CD4-positive, alpha-beta T cell treated with Interleukin-6 at 100 ng/mL for 8 hours (primary cell): ENCODE measurements at places on chromosomes 2 and 18.

GRCh38 chr2:172516299-172516698 lies 39.6 kb upstream of the PDK1 start:
- DNase-seq: no peak

DNA sequence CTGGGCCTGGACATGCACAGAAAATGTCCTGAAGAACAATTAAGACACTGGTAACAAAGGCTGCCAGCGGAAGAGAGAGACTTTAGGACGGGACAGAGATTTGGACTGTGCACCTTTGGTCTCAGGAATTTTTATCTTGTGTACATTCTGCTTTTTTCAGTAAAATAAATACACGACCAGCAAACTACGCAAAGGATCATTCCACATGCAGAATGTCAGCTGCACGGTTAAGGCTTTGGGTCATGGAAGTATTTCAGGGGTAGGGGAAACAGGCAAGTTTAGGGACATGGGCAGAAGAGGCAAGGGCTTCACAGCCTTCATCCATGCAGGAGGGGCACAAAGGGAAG lies 11.5 kb downstream of the TMEM163 start:
- DNase-seq: no peak

DNA sequence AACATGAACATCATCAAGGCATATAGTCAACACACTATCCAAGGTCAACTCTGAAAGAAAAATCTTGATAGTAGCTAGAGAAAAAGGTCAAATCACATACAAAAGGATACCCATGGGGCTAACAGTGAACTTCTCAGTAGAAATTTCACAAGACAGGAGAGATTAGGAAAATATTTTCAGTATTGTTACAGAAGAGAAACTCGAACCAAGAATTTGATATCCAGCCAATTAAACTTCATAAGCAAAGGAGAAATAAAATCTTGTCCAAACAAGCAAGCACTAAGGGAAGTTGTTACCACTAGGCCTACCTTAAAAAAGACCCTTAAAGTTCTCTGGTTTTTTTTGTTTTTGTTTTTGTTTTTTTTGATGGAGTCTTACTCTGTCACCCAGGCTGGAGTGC lies 242.5 kb downstream of the EXOC6B start:
- DNase-seq: no peak

GRCh38 chr2:228983700-228984099 lies 287.4 kb downstream of the PID1 start:
- DNase-seq: no peak

DNA sequence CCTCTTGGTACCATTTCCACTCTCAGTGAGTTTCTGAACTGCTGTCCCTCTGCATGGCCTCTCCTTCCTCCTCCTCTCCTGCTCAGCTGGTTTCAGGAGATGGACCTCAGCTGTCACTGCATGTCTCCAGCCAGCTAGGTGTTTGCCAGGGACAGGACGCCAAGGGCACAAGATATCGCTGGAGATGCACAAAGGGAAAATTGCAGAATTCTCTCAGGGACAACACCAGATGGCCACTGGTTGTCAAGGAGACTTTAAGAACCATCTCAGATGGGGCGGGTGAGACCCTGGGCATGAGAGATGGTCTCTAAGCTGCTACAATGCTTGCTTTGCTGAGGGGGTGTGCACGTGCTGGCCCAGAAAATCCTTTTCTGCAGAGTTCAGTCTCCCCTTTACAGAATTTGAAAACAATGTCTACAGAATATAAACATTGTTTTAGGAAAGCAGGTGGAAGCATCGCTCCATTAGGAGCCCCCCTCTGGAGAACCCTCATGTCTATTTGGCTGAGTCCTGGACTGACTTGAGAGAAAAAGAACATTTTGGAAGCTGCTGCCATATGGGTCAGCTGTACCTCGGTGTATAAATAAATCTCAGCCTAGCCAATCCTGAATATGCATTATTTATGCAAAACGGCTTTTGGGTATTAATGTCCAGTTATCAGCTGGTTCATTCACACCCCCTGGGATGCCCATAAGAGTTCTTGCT lies 57.8 kb upstream of the SPP2 start:
- no peak for DNase-seq

- DNase-seq: no peak
Observed at GRCh38 chr18:22436136-22436535, 18.4 kb upstream of the CTAGE1 start.

DNA sequence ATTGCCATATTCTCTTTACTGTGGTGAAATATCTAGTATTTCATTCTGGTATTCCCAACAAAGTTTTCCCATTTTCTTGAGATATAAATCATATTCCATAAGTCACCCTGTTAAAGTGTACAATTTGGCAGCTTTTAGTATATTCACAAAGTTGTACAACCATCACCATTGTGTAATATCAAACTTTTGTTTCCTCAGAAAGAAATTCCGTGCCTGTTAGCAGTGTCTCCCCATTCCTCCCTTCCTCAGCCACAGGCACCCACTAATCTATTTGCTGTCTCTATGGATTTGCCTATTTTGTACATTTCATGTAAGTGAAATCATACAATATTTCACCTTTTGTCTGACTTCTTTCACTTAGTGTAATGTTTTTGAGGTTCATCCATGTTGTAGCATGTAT lies 19.7 kb downstream of the NCOA1 start:
- DNase-seq: no peak

DNA sequence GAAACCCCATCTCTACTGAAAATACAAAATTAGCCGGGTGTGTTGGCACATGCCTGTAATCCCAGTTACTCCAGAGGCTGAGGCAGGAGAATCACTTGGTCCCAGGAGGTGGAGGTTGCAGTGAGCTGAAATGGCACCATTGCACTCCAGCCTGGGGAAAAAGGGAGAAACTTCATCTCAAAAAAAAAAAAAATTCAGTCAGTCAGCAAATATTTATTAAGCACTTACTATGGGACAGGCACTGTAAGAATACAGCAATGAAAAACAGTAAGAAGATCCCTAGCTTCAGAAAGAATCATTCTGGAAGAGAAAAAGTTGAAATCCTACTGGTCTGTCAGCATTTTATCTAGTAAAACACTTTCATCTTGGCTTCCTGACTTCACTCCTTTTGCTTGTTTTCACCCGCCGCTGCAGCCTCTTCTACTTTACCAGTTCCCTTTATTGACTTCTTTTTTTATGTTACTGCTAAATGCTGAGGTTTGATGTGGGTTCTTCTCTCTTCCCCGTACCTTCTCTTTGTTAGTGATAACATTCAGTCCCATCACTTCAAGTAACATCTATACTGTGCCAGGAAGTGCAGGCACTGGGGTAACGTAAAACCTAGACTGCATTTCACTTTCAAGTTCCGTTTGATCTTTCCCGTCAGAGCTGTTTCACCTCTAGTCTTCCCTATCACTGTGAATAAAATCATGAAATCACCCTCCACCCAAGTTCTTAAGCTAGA lies 10.8 kb upstream of the TAF4B start:
- peak; percentile 82 for DNase-seq

GRCh38 chr18:10878703-10879102 lies 270.7 kb downstream of the PIEZO2 start:
- DNase-seq: no peak

- peak; percentile 6 for DNase-seq
Observed at GRCh38 chr2:179410552-179411356, 146.1 kb upstream of the SESTD1 start.

GRCh38 chr18:3179430-3180089 lies 40.2 kb downstream of the MYOM1 start:
- DNase-seq: no peak

- no peak for DNase-seq
Observed at GRCh38 chr2:30159766-30160165, 13.0 kb downstream of the YPEL5 start.

DNA sequence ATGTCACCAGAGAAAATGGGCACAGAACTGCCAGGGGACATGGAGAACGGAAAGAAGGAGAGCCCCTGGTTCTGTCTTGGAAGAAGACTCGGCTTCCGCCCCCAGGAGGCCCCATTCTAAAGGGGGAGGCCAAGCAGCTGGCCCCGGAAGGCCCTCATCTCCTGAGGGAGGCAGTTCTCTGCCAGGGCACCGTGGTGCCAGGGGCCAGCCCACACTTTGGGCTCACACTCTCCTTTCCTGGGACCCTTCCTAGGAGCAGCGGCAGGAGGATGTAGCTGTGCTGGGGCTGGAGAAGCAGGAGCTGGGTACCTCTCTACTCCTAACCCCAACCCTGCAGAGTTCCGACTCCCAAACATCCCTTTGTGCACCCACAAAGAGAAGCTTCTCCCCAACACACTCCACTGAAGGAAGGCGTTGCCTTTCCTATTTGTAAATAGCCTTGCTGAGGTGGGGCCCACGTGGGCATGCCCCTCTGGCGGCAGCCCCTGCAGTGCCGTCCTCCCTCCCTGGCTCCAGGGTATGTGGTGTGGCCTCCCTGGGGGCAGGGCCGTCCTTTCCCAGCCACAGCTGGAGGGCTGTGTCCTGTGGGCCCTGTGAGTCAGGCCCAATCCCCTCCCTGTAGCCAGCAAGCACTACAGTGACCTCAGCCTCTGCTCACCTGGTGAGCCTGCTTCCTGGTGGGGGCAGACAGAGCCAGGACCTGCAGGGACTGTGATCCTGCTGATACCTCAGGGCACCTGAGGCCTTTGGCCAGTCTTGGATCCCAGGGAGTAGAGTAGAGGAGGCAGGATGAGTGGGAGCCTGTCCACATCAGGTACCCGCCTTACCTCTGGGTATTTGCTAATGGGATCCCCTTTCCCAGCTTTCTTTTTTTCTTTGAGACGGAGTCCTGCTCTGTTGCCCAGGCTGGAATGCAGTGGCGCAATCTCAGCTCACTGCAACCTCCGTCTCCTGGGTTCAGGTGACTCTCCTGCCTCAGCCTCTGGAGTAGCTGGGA lies 26.6 kb downstream of the ZFP36L2 start:
- DNase-seq: no peak

GRCh38 chr18:68500556-68500955 lies 214.4 kb downstream of the TMX3 start:
- no peak for DNase-seq

DNA sequence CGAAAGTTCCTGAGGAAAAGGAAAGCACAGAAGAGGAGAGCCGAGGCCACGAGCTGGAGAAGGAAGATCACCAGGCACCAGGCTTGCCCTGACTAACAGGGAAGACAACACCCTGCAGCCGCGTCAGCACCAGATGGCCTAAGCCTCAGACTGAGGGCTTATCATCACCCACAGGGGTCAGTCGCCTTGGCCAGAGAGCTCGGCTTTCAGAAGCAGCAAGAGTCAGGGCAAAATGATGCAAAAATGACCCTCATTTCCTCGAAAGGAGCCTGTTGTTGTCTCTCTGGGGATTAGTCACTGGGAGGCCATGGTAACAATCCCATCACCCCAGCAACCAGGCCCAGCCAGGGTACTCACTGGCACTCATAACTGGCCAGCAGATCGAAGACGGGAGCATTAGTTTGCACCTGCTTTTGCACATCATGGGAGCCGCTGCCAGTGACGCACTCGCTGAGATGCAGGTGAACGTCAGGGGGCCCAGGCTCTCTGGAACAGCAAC lies 42.7 kb upstream of the ZFP36L2 start:
- no peak for DNase-seq

DNA sequence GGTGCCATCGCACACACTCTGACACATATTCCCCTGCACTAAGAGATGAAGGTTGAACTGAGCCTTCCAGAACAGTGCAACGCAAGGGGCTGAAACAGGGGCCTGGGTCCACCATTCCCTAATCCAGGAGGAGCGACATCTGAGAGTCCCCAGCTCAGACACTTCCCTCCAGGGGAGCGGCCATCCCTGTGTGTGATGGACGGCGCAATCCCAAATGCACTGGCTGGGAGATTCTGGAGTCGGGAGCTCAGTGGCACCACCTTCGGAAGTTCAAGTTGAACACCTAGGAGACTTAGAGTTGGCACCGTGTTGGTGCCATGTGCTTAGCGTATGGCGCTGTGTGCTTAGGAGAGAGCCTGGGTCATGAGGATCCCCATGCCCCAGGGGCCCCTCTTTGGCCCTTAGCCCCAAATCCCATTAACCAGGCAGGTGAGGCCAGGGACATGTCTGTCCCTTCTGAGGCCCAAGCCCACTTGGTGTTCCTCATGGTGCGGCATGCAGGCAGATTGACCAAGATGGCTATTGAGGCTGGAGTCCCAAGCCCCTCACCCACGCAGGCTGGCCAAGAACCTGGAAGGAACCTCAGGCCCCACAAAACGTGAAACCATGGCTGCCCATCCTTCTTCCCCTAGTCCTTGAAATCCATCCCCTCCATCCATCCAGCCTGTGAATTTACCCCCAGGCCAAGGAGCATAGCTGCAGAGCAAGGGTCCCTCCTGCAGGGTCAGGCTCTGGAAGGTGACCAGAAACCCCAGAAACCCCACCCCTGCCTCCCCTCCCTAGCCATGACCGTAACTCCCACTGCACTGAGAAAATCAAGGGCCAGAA lies 114.1 kb upstream of the OTOS start:
- DNase-seq: no peak

DNA sequence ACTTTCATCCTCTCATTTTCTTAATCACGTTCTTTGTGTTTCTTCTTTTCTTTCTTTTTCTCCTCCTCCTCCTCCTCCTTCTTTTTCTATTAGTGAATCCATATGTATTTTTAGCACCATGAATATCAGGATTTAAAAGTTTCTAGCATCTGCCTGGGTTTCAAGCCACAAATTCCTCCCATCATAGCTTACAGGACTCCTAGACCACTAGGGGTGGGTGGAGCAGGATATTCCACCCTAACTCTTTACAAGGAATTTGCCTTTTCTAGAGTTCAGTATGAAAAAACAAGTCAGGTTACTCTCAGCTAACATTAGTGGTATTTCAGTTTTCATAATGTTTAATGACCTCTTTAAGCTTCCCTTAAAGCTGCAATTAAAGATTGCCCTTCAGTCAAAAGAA lies 19.1 kb upstream of the LRRTM1 start:
- no peak for DNase-seq

DNA sequence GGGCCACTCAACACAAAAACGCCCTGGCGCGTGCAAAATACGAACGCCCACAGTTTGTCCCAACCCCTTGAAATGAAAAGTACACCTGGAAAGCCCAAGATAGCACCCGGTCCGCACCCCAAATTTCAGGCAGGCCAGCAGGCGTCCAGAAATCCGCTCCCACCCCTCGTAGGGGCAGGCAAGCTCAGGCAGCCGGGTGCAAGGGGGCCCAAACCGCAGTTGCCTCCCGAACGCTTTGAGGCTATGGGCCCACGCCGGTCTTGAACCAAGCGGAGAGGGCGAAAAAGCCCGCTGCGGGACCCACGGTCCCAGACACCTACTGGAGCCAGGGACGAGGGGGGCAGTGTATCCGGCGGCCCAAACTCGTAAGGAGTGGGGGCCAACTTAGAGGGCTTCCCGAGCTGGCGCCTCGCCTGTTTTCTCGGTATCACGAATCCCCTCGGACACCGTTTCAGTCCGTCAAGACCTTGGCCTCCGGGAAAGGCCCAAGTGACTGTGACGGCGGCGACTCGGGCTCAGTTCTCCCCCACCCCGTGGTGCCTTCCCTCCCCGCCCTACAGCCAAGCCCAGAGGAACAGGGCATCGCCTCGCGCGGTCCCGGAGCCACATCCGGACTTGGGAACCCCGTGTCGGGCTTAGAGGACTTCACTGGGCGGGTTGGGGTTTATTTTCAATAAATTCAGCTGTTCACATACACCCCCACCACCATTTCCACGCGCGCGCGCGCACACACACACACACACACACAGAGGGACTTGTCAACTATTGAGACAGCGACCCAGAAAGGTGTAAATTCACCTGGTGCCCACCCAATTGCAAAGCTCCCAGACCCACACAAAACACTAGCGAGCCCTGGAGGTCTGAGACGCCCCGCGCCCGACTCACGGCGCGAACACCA lies 6.2 kb upstream of the SATB2 start:
- DNase-seq: no peak

- DNase-seq: no peak
Observed at GRCh38 chr2:120473522-120474271, 127.8 kb downstream of the INHBB start.
